ENCODE measurements at places on chromosomes 6 and 20.

- no peak for DNase-seq
Measured at GRCh38 chr6:116512111-116512559, 696 bp downstream of the CALHM5 start.

- no peak for DNase-seq
Measured at GRCh38 chr6:137013738-137014602, 30.8 kb downstream of the IL20RA start.

DNA sequence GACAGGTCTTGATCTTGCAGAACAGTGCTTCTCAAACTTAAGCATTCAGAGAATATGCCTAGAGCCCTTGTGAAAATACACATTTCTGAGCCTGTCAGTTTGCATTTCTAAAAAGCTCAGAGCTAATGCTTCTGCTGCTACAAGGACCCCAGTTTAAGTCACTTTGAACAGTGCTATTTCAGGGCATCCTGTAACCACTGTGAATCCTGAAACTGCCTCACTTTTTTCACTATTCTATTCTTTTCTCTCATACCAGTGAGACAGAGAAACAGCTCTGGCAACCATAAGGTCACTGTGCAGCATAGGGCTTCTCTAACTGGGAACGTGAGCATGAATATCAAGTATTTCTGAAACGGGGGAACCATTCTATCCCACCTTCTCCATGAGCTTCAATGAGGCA is 51.2 kb downstream of the LGSN start:
- no peak for DNase-seq

- DNase-seq: no peak
Measured at GRCh38 chr20:3577366-3577765, 85.8 kb downstream of the GFRA4 start.

DNA sequence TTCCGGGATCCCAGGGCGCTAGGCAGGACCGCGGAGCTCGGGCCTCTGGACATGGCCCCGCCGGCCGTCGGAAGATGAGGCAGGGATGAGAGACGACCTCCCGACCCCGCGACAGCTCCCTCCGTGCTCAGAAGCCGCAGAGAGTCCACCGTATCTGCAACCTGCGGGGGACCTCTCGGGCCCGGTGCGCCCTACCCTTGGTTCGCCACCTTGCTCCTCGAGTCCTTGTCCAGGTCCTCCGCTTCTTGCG is 301 bp downstream of the PPP1R3D start:
- no peak for DNase-seq

GRCh38 chr20:5735845-5736510 is 14.2 kb upstream of the SHLD1 start:
- no peak for DNase-seq

GRCh38 chr6:82331031-82331773 is 32.4 kb upstream of the TPBG start:
- DNase-seq: no peak

- DNase-seq: no peak
Measured at GRCh38 chr20:53138454-53139262, 166.5 kb downstream of the TSHZ2 start.

DNA sequence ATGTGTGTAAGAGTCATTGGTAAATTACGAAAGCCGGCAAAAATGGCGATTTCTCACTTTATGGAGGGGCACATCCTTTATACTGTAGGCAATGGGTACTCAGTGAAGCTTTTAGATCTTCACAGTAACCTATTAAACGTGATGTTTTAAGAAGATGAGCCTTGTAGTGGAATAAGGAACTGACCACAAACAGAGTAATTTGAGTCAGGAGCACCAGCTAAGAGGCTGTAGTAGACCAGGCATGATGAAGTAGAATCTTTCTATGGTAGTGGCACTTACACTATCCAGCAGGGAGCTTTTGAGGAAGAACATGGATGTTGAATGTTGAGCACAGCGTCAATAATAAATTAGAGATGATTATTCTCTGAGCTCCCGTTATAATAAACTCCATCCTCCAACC is 65.9 kb downstream of the HIVEP2 start:
- no peak for DNase-seq

DNA sequence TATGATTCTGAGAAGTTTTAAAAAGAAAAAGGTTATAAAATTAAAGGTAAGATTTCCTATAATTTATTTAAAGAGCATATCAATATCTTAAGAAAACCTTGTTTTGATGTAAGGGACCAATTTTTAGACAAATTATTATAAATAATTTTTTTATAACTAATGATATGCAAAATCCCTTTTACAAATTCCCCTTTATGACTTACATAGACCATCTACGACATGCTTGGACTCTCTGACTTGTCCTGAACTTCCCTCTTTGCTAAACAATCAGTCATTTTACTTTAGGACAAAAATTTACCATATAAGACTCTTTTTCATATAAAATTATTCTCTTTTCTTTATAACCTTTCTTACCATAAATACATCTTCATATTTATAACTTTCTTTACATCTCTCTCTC is 15.3 kb upstream of the ANGPT4 start:
- no peak for DNase-seq

DNA sequence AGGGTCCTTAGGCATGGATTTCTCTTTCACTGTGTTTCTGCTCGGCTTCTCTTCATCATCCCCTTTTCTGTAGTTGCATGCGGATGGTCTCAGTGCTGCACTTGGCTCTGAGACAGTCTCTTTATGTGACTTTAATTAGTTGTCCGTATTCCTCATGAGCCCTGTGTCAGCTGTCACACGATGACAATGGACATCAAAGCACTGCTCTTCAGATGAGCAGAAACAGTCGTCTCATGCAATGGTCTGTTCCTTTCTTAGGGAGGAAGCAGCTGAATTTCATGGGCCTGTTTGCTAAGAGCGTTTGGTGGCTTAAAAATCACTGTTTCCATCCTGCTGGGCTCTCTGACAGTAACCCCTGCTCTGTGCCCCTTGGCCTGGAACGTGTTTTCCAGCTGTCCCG is 64.9 kb downstream of the SYTL3 start:
- DNase-seq: no peak

DNA sequence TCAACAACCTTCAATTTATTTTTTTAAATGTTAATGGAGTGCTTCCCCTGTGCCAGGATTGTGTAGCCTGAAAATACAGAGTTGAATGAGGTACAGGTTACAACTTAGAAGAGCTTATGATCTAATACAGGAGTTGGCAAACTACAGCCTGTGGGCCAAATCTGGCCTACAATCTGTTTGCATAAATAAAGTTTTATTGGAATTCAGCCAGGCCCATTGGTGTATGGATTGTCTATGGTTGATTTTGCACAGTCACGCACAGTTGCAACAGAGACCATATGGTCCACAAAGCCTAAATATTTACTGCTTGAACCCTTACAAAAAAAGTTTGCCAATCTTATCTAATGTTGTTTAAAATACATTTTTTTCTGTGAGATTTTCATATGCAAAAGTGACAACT is 177.3 kb upstream of the CCN2 start:
- no peak for DNase-seq

- no peak for DNase-seq
Measured at GRCh38 chr6:169800116-169800667, 48.8 kb downstream of the ERMARD start.

- no peak for DNase-seq
Measured at GRCh38 chr20:56428881-56429280, 16.8 kb downstream of the CASS4 start.

DNA sequence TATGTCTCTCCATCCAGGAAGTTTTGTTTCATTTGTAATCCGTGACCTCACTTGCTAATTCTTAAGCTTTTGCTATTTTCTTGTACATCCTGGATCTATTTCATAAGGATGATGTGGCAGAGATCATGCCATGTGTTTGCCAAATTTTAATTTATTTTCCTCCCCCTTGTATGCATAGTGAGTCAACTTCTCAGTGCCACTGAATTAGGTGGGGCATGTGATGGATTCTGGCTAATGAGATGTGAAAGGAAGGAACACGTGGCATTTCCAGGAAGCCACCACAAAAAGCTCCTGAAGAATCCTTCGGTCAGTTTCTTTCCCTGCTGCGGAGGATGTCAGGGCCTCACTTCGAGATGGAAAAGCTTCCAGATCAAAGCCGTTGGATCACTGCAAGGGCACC is 86.2 kb upstream of the PRL start:
- no peak for DNase-seq

DNA sequence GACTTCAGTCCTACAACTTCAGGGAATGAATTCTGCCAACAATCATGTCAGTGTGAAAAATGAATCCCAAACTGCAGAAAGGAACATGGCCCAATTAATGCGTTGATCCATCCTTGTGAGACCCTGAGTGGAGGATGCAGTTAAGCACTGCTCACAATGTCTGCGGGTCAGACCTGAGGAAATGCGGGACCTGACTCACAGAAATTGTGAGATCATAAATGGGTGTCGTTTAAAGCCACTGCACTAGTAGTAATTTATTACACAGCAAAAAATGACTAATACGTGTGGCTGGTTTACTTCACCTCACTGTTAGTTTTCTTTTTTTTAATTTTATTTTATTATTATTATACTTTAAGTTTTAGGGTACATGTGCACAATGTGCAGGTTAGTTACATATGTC is 505.0 kb downstream of the PRKN start:
- DNase-seq: no peak

DNA sequence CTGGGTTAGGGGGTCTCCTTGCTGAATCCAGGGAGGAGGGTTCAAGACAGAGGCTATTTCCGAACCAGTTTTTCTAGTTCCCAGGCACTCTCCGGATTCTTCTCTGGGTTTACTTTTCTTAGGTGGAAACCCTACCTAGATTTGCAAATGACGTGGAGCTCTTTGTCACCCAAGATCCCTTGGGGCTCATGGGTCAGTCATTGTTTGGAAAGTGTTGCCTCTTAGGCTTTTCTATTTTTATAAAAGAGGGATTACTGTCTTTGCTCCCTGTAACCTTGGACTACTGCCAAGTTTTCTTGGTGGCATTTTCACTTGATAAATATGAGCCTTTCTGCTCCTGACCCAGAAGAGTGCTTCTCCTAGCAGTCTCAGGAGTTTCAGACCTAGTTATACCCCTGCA is 33.6 kb downstream of the FAM209B start:
- DNase-seq: no peak

DNA sequence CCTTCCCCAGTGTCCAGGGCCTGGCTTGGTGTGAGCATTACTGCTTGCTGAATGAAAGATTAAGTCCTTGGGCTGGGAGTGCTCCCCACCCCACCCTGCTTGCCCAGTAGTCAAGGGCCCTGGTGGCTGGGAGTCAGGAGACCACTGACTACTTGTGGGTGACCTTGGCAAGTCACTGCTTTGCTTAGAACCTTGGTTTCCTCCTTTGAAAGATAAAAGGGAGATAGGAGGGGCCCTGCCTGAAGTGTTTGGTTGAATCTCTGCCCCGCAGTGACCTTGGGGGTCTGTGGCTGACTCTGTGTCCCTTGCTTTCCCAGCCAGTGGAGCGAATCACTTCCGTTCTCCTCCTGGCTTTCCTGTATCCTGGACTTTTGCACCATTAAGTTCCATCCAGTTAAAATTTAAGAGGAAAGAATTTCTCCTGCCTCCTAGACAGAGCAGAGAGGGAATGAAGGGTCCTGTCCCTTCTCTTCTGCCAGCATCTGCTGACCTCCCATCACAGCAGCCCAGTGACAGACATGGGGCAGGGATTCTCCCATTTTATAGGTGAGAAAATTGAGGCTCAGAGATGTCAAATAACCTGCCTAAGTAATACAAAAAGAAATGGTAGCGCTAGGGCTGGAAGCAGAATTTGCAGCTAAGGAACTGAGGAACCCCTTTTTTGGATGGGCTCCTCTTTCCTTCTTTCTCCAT is 3.5 kb upstream of the EPB41L1 start:
- DNase-seq: no peak

DNA sequence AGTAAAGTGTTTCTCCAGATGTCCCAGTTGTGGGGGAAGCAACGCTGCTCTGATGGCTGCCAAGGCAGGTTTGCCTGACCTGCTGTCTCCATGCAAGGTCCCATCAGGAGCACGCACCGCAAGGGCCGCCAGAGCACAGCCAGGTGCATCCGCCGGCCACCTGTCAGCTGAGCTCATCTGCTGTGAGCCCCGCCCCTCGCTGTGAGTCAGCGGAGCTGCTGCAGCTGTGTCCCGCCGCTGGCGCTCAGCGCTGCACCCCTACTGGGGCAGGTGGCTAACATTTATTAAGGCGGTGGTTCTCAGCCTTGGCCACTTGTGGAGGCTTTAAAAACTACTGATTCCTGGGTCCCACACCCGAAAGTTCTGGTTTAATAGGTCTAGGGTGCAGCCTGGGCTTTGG is 225.7 kb downstream of the UST start:
- no peak for DNase-seq

GRCh38 chr20:17938871-17939619 is 29.5 kb downstream of the SNX5 start:
- no peak for DNase-seq

DNA sequence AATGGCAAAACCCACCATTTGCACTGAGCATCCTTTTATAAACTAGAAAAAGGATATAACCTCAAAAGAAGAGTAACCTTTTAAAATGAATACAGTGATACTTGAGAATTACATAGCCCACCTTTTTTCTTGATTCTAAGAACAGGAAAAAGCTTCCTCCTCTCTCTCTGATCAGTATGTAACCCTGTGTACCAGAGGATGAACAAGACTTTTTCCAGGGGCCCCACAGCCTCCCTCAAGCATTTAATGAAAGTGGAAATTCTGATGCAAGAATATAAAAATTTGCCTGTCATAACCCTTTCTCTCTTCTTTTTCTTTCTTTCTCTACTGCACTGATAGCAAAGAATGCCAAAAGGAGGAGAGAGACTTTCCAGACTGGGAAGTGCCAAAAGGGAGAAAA is 64.2 kb upstream of the BTN3A2 start:
- no peak for DNase-seq

DNA sequence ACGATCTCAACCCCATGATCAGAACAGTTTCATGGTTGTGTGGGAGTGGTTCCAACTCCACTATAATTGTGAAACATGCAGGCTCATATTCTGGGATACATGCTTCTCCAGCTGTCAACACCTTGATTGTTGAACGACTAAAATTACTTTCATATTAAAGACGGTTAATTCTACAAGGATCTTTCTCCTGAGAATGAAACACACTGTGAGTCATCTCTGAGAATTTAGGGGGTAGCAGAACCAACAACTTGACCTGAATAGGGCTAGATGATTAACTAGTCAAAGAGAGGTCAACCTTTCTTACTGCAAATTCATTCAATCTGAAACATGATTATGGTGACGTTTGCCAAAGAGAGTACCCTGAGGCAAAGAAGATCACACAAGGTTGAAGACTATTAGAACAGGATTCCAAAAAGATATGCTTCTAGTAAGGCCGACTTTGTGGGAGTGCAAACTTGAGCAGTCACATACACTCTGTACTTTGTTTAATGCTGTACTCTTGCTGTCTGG is 175.2 kb upstream of the CITED2 start:
- DNase-seq: no peak

DNA sequence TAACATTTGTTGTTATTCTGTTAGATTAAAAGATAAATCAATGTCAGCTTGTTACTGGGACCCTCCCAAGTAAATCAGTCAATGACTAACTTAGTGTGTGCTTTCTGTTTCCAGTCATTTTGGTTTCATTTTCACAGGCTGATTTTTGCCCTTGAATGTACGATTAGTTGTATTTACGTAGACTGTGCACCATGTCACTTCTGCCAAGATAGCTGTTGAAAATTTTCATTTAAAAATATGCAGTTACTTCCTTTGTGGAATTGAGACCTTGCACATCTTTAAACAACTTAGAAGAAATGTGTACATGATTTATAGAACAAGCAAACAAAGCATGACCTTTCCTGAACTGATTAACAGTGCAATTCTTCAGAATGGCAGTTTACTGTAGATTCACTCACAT is 944.8 kb upstream of the CITED2 start:
- no peak for DNase-seq

- DNase-seq: no peak
Measured at GRCh38 chr6:43216200-43216599, 13.1 kb downstream of the DNPH1 start.

All from esophagus squamous epithelium (tissue), 5 donors.